ENCODE measurements at places on chromosomes 1 and 21.
A peak's percentile ranks its signal among the peaks of the same experiment; 100 is the strongest.

DNA sequence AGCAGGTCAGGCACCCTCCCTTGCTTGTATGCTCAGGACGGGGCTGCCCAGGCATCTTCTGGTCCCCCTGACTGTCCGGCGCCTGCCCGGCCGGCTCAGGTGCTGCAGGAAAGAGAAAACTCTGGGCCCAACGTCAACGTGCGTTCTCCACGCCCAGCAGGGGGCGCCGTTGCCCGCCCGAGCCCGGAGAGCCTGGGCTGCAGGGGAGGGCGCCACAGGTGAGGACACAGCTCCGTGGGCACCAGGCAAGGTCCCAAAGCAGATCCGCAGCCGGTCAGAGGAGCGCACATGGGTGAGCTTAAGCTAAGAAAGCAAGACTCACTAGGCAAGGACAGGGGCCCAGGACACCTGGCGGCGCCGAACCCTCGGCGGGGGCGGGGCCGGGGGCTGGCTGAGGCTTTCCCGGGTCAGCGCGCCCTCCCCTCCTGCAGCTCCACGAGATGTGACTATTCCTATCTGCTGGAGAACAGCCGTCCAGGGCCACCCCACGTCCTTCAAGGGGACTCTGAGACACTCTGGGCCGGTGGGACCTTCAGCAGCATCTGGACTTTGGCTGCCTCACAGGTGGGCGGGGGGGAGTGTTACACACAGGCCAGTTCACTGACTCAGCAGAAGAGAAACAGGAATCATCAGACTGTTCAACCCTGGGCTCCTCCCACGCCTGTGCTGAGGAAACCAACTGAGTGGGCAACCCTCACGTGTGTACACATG, 29.3 kb downstream of the KRTAP10-1 start:
- DNase-seq: peak; percentile 86

DNA sequence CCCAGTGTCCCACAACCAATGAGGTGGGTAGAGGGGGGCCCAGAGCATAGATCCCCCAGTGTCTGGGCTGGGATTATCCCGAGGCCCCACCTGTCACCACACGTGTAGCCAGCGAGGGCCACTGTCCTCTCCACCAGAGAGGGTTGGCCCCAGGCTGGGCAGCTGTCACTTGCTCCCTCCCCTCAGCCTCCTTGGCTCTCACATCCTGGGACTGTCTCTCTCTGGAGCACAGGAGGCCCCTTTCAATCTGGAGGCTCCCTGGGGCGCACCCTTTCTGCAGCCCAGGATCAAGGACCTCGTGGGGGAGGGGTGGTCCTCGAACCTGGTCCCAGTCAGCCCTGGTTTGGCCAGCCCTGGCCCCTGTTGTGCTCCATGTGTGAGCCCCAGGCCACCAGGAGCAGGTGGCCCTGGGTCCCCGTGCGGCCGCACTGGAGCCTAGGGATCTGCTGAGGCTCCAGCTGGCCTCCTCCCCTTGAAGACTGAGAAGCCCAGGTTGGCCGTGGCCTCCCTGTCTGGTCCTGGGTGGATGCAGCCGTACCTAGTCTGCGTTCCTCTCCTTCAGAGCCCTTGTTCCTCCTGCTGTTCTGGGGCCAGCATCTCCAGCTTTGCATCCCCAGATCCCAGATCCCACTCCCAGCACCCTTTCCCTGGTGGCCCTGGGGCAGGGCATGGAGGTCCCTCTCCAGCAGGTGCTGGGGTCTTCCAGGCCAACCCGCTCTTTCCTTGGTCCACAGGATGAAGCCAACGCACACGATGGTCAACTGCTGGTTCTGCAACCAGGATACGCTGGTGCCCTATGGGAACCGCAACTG, 6.7 kb downstream of the TMEM201 start:
- no peak for DNase-seq

DNA sequence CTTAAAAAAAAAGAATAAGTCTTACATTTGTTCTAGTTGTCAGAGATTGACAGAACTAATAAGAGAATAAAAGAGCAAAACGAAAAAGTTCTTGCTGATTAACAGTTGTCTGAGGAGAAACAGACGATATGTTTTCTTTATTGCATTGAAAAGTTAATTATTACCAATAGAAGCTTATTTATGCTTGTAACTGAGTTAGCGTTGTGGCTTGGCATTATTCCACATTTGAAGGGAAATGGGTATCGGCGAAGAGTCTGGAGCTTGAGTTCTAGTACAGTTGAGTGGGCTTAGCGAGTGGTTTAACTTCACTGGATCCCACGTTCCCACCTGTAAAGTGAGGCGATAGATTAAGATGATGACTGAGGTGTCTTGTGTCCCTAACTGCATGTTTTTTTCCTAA, 109.0 kb downstream of the SDCCAG8 start:
- no peak for DNase-seq

DNA sequence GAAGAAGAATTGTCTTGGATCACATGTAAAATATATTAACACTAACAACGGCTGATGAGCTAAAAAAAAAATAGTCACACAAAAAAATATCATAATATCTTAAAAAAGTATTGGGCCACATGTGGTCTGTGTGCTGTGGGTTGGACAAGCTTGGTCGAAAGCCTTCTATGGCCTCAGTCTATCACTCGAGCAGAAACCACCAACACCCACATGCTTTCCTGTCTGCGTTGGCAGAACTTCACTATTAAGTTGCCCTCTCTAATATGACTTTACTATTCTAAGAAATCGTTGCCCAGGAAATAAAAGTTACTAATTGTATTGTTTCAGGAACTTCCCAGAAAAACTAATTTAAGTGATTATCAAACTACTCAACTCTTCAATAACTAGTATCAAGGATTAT, 28.2 kb upstream of the ETS2 start:
- no peak for DNase-seq

GRCh38 chr1:221204055-221204833, 325.0 kb downstream of the HLX start:
- DNase-seq: no peak

DNA sequence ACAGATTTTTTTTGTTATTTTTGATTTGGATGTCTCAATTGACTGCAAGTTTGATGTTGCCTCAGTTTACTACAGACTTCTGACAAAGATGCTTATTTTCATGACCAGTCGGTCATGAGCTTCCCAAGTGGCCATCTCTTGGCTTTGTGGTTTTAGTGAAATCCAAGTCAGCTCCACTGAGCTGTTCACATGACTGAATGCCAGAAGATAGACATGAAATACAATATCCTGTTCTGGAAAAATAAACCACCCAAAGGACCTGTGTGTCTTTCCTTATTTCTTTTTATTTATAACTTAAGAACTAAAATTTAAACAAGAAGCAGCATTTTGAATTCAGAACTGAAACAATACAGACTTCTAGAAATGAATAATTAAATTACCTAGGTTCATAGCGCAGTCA, 89.3 kb downstream of the HMCN1 start:
- no peak for DNase-seq
